ENCODE measurements at places on chromosomes 3 and 15.

- no peak for DNase-seq
Observed at GRCh38 chr3:46607603-46608028, 4.7 kb upstream of the FAM240A start.

- DNase-seq, result no peak
Observed at GRCh38 chr15:82538961-82539690, 1.1 kb downstream of the RPS17 start.

DNA sequence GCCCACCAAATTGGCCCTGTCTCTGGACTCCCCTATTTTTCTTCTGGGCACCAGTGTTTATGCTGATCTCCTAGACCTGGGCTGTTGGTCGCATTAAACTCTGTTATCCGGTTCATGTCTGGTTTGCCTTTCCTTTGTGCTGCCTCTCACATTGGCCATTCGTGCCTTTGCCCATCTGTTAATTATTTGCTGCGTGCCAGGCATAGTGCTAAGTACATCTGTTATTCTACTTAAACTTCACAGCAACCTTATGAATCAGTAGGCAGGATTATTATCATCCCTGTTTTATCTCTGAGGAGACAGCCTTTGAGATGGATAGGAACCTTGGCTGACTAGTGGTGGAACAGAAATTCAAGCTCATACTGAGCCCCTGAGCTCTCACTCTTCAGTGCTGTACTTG is 76.0 kb downstream of the THSD4 start:
- no peak for DNase-seq

DNA sequence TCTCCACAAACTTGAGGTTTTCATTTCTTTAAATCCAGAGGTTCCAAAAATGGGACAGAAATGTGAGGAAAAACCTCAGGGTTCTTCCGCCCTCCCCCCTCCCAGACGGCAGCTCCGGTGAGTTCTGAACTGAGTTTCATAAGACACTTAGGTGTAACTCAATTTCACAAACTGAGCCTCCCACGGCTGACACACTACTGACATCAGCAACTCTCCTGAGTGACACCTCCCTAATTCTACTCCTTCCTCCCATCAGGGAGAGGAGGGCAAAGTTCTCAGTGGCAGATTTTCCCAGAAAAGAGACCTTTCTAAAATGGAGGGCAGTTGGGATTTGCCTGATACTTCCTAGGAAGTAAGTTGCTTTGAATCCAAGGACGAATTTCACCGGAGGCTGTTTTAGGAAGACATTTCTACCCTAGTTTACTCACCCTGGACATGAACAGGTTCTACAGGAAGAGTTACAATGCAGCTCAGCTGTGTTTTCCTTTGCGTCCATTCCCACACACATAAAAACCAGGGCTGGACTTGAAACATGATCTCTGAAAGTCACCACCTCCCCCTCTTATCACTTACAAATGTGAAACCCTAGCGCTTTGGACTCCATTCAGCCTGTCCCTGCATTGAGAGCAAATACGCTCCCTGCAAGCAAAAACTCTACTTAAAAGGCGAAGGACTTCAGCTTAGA is 78.1 kb upstream of the LMOD3 start:
- no peak for DNase-seq

- no peak for DNase-seq
Observed at GRCh38 chr3:45486926-45487325, 98.5 kb downstream of the LARS2 start.

DNA sequence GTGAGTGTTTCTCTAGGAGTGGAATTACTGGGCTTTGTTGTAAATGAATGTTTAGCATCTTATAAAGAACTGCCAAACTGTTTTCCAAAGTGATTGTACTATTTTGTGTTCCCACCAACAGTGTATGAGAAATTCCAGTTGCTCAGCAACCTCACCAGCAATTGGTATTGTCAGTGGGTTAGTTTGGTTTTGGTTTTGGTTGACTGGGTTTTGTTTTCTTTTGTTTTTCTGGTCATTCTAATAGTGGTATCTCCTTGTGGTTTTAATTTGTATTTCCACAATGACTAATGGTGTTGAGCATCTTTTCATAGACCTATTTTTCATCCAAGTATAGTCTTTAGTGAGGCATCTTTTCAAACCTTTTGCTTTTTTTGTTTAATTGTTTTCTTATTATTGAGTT is 27.1 kb downstream of the FILIP1L start:
- DNase-seq, result no peak

DNA sequence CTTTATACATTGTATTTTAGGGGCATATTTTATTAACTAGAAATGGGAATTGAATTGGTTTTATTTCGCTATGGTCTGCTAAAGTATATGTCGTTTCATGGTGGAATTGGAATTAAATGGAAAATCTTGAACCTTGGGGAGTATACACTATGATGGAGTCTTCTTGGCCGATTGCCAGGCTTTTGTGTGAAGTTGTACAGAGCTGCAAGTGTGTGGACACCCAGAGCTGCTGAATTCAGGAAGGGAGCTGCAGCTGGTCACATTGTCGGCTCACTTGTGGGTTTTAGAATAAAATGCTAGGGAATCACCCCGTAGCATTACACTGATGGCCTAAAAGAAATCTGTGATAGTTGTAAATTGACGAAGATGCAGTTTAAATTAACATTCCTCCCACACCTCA is 35.1 kb downstream of the USP3 start:
- no peak for DNase-seq

DNA sequence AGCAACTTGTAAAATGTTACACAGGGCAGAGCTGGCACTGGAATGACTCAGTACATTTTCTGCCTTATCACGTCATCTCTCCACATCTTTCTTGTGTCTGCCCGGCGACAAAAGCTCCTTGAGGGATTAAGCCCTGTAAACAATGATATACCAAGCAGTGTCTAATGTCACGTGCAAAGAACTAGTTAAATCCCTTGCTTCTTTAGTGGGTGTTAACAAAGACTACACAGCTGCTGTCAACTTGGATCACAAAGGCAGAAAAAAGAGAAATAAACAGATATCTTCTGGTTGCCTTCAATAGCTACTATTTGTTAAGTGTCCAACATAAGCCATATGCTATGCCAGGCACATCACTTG is 48.1 kb upstream of the FRMD4B start:
- DNase-seq, result no peak

DNA sequence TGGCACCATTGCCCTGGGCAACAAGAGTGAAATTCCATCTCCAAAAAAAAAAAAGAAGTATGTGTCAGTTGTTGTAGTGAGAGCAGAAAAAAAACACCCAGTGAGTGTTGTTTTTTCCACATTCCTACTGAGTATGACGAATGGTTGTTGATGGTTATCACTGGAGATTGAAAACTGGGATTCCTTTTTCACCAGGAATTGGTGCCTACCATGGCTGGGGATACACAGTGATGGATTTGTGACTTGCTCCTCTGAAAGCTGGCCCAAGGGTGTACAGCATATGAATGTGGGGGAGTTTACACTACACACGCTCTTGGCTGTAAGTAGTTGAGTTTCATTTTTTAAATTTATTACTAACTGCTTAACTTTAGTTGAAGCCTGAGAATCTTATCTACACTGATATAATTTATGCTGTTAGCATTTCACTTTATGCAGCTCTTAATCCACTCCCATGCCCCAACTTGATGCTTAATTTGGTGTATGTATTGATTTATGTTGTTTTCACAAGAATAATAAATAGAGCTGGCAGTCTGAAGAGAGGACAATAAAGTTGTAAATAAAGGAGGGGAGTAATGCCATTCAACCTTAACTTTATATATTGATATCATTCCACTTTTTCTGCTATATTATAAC is 56.0 kb upstream of the MME start:
- no peak for DNase-seq

GRCh38 chr3:37945807-37946530 is 44.6 kb upstream of the VILL start:
- DNase-seq, result no peak

GRCh38 chr15:63457379-63457778 is 47.0 kb upstream of the USP3 start:
- no peak for DNase-seq

GRCh38 chr3:10548992-10549391 is 43.6 kb upstream of the ATP2B2 start:
- DNase-seq, result no peak

DNA sequence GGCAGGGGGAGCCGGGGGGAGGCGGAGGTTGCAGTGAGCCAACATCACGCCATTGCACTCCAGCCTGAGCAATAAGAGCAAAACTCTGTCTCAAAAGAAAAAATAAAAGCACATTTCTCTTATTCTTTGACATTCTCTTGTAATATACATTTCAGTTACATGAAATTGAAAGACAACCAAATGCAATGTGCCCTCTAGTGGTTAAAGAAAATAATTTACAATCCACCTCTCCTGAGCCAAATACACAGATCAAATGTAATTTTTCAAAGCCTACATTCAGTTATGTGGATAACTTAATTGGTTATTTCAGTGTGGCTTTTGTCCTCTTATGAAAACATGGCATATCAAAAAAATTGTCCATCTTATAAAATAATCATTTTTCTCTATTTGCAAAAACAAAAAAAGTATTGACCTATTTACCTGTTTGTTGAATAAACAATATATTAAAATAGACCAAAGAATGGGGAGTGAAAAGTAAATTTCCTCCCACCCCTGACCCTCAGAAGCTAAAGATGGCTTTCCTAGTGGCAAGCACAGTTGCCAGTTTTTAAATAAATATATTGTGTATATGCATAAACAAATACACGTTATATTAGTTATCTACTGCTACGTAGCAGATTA is 14.2 kb upstream of the U2SURP start:
- DNase-seq, result peak; percentile 49

DNA sequence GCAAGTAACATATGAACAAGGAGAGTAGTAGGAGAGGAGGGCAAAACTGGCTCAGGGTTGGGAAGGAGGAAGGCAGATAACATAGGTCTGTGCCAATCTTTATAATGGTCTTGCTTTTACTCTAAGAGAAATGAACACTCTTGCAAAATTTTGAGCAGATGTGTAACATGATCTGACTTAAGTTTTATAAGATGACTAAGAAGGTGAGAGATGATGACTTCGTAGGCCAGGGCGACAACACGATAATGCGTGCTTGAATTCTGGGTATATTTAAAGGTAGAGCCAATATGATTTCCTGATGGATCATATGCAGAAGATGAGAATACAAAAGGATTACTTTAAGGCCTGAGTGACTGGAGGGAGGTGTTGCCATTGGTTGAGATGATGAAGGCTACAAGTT is 265.4 kb upstream of the KCNMB2 start:
- DNase-seq, result no peak

GRCh38 chr15:40789119-40789518 is 17.8 kb upstream of the ZFYVE19 start:
- DNase-seq, result no peak

GRCh38 chr3:165403666-165404065 is 207.5 kb upstream of the SLITRK3 start:
- no peak for DNase-seq

GRCh38 chr15:70505411-70505919 is 257.9 kb downstream of the UACA start:
- DNase-seq, result no peak

DNA sequence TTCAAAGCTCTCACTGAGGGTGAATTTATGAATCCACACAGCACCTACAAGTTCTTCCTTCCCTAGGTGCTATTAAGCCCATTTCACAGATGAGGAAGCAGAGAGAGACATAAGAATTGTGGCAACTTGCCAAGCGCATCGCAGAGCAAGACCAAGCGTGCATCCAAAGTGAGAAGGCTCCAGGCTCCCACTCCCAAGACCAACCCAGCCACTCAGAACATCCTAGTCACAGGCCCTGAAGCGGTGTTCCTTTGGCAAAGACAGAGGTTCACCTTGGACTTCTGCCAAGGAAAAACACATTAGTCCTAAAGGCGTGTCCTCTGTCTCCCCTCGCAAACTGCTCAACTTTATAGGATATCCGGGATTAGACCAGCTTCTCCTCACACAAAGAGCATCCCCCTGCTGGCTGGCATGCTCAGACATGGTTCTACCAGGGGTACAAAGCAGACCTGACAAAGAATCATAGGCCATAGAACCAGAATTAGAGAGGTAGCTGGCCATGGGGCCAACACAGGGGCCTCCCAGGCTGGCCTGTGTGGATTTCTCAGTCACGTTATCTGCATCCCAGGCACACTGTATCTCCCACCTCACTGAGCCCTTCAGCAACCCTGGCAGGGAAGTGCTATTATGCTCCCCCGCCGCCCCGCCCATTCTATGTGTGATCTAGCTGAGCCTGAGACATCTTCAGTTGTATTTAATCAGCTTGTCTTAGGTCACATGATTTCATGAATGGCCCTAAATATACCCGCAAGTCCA is 160.2 kb downstream of the FOXP1 start:
- DNase-seq, result no peak
